ENCODE measurements at places on chromosomes 7 and 10.

- DNase-seq: no peak
Observed at GRCh38 chr10:89307269-89307577, 5.4 kb downstream of the IFIT2 start.

GRCh38 chr10:5442065-5442989 is 30.0 kb downstream of the NET1 start:
- no peak for DNase-seq

DNA sequence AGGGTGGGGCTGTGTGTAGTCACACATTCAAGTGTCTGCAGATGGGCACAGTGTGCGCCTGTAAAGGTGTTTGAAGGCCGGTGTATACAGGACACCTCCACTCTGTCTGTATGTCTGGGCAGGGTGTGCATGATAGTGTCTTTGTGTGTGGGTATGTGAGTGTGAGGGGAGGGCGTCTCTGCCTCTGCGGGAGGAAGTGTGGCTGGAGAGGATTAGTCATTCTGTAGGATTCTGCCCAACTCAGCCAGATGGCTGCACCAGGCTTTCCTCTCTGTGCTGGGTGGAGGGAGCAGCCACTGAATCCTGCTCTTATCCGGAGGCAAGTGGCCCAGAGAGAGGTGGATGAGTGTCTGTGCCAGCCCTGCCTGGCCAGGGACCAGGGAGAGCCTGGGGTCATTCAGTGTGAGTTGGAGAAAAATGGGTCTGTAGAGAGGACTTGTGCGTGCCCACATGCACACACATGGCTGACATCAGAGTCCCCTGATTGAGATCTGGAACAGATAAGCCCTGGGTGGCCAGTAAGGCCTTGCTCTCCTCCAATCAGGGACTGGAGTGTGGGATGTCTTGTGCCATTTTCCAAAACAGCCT is 1.7 kb downstream of the SFXN3 start:
- DNase-seq: no peak

GRCh38 chr7:128755819-128756476 is 16.8 kb downstream of the CALU start:
- no peak for DNase-seq

DNA sequence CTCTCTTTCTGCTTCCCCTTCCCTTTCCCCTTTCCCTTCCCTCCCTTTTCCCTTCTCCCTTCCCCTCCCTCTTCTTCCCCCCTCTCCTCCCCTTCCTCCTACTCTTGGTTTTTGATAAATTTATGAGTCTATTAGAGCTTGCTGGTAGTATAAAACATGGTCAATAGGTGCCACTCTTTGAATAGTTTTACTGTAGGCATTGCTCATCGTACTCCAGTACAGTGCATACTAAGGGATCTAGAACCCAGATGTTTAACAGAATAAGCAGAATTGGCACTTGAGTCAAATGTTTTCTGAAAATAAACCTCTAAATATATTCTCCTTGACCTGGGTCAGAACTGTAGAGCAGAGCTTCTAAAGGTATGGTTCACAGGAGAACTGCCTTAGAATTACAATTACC is 126.7 kb downstream of the SORCS3 start:
- no peak for DNase-seq

All from NCI-H2081 treated with DMSO at 0.1 percent for 48 hours (cell line).